Caco-2 (cell line): ENCODE measurements at places on chromosomes 13 and 19. TPM values are rescaled to one million over a fixed set of nuclear protein-coding genes. Genes with fewer than 3 reads are reported as not detected.

DNA sequence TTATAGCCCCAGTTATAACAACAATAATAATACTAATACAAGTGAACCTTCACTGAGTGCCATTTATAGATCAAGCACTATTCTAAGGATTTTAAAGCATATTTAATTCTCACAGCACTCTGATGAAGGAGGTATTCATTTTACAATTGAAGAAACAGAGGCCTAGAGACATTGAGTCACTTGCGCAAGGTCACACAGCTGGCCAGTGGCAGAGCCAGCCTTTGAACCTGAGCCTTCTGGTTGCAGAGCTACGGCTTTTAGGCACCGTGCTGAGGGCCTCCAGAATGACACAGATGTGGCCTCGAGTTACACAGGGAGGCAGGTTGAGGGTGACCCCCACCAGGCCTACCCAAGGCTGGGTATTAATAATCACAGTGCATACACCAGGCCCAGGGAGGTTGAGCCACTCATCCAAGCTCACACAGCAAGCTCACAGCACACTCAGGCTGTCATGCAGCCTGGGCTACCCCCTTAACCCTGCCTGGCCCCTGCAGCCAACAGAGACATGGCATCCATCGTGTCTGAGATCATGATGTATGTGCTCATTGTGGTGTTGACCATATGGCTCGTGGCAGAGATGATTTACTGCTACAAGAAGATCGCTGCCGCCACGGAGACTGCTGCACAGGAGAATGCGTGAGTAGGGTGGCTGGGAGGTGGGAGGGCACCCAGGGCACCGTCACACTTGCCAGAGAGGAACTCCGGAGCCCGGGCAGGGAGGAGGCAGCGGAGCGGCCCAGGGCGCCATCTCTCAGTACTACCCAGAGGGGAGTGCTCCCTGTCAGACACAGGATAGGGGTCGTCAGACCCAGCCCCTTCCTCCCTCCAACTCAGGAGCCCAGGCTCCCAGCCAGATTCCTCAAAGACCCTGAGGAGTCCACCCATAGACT is 2.7 kb upstream of the HPN start:
- DNase-seq, result no peak

DNA sequence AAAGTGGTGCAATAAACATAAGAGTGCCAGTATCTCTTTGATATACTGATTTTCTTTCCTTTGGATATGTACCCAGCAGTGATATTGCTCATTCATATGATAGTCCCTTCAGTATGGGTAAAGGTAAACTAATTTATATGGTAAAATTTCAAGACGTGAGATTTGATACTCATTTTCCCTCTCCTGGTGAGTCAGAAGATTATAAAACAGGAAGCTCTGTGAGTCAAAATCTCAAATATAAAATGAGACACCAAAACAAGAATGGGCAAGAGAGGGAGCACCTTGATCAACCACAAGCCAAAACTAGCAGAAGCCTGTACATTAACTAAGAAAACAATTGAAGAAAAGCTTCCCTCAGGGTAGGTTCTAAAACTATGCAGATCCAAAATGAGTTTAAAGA is 216.3 kb downstream of the SLITRK6 start:
- no peak for DNase-seq

- no peak for DNase-seq
These were observed 13.9 kb downstream of the BCAM start for GRCh38 chr19:44822670-44823372.

- DNase-seq, result no peak
These were observed 415.0 kb upstream of the SPRY2 start for GRCh38 chr13:80755910-80756309.

GRCh38 chr19:38152461-38153379 is 71.3 kb downstream of the DPF1 start:
- no peak for DNase-seq

- DNase-seq, result peak; percentile 71
These were observed 81.6 kb downstream of the DPF1 start for GRCh38 chr19:38142176-38143035.

- DNase-seq, result no peak
These were observed 45.8 kb downstream of the SOX1 start for GRCh38 chr13:112112534-112113276.

The KIR3DL1 gene
- total RNA-seq, result not detected in 2 replicates

DNA sequence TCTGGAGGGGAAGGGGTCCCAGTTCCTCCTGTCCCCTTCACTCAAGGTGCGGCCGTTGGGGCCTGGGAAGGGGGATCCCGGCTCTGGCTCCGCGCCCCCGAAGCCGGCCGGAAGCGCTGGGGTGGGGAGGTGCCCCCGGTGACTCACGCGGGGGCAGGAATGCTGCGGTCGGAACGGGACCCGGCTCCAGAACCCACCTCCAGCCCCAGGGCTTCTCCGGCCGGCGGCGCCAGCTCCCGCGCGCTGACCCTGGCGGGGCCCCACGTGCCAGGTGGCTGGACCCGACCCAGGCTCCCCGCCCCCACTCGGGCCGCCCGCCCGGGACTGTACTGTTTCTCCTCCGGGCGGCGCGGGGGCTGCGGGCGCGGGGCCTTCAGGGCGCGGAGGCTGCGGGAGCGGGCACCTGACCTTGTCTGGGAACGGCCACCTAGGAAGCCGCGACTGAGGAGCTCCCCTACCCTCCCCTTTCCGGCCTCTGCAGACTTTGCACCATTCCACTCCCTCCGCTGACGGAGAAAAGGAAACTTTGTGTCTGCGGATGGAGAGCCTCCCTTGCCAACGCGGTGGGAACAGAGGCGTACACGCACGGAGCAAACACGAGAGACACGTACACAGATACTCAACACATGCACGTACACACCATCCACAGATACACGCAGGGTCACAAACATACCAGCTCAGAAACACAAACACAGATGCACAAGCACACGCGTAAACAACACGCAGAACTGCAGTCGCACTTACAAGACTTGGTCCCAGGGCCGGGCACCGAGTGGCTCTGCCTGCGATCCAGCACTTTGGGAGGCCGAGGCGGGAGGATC is 7.2 kb downstream of the AXL start:
- DNase-seq, result peak; percentile 82

DNA sequence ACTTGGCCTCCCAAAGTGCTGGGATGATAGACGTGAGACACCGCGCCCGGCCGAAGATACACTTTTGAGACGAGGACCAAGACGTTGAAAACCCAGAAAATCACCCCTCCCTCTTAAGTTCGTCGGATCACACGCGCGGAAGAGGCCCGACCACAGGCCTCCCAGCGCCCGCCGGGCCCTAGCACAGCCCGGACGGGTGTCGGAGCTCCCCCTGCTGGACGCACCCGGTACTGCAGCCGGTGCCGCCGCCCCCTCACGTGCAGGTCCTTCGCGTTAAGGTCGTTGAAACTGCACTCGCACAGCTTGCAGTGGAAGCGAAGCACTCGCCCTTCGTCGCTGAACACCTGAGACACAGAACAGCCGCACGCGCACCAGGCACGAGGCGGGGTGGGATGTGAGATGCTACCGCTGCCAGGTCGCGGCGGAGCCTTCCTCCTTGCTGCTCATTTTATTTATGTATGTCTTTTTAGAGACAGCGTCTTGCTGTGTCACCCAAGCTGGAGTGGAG is 35.7 kb upstream of the MATK start:
- DNase-seq, result peak; percentile 70

The ANGPTL8 gene
- not detected in 2 replicates for total RNA-seq

DNA sequence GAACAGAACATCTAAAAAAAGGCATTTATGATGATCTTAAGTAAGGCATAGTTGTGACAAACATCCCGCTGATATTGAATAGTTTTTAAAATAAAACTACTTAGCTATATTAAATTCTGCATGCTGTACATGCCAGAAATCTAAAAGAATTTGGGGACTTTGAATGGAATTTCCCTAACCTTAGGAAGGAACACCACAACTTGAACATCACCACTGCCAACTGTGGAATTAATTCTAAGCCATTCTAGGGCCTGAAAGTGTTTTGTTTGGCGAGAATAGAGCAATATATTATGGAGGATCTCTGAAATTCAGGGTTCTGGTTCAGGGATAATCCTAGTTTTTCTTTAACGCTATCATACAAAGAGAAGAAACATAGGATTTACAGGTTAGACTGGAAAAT is 17.8 kb upstream of the LATS2 start:
- DNase-seq, result no peak

The NDUFB7 gene
- total RNA-seq, result 158 and 173 TPM in 2 replicates

DNA sequence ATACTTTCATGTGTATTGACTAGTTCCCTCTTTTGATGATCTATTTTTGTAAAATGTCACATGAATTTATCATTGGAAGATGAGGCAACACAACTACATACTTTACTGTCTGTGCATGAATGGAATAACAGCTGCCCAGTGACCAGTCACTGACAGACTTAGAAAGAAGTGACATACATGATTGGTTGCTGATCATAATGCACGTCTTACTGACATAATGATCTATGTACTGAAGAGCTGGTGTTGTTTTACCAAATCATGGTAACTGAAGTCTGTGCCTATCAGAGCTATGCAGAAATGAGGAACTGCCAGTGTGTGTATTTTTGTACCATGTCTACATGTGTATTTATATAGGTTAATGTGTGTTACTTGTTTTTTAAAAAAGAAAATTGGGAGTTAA is 26.5 kb downstream of the GPR18 start:
- no peak for DNase-seq

GRCh38 chr13:38415233-38415632 is 65.6 kb downstream of the UFM1 start:
- DNase-seq, result no peak

DNA sequence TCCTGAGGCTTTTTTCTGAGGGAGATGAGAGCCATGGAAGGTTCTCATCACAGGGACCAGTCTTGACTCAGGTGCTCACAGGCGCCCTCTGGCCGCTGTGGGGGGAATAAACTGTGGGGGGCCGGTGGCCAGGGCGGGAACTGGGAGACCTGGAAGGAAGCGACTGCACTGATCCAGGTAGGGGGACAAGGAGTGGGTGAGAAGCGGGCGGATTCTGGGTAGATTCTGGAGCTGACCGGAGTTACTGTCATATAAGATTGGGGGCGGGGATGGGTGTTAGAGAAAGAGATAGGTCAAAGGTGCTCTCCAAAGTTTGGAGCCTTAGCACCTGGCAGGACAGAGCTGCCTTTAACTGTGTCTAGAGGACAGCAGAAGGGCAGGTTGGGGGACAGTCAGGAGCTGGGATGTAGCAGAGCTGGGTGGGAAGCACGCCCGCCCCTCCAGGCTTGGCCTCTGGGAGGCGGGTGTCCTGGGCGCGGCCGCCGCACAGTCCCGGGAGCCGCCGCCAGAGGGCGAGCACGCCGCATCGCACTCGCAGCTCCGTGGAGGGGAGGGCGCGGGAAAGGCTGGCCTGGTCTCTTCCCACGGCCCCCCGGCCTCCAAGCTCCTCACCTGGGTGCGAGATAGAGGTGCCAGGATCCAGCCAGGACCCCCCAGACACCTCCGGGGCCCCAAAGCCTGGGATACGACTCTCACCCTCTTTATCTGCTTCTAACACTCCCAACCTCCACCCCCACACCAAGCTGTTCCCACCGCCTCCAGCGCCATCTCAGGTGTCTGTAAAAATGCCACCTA is 4.2 kb upstream of the DAND5 start:
- peak; percentile 90 for DNase-seq
